NCI-H510A treated with DMSO at 0.1 percent for 48 hours (cell line): ENCODE measurements at places on chromosomes 16 and 17.

DNA sequence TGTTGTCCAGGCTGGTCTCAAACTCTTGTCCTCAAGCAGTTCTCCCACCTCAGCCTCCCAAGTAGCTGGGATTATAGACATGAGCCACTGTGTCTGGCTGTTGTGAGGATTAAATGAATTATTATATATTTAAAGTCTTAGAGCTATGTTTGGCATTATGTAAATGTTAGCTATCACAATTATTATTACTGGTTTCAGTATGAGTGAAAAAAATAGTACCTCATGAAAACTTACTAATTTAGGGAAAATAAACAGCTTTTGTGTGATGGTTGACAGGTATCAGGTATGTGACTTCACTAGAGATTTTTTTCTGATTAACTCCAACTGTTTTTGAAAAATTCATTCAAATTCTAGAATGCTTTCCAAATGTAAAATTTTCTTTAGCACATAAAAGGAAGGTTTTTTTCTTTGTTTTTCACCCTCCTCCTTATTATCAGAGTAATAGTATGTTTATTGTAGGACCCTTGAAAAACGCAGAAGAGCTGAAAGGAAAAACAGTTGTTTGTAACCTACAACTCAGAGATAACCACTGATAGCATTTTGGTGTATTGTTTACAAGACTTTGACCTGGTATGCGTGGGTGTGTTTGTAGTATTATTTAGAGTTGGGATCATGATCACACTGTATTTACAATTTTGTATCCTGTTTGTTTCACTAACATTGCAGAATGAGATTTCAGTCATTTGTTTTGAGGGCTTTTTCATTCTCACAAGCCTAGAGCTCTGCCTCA, 13.2 kb downstream of the NLK start:
- no peak for DNase-seq

DNA sequence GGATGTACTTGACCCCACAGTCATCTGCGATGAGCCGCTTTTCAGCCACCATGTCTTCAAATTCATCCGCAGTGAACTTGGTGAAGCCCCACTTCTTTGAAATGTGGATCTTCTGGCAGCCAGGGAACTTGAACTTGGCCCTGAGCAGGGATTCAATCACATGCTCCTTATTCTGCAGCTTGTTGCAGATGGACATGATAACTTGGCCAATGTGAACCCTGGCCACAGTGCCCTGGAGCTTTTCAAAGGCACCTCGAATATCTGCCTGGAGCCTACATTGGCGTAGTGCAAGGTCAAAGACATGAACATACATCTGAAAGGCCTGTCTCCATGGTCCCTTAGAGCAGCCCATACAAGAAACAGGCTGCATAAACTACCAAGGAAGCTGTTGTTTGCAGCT, 1.8 kb upstream of the TENT4B start:
- DNase-seq, result no peak

DNA sequence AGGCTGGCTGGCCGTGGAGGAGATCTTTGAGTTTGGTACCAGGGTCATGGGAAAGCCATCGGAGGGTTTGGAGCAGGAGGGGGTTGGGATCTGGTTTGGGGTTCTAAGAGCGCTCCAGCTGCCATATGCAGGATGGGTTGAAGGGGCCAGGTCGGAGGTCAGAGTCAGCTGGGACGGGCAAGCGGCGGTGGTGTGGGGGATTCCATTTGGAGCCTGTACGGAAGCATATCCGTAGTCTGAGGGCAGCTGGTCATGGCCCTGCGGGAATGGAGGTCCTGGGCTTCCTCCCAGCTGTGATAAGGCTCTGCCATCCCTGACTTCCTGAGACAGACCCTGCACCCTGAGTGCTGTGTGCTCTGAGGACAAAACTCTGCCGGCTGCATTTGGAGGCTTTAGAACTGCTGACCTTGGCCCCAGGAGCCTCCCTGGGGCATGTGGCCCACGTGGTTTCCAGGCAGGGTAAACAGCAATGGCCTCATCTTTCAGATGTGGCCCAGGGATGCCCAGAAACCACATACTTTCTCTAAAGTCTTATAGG, 46.5 kb downstream of the ATP2C2 start:
- DNase-seq, result no peak

GRCh38 chr16:15611610-15612009, 31.3 kb downstream of the MARF1 start:
- no peak for DNase-seq

DNA sequence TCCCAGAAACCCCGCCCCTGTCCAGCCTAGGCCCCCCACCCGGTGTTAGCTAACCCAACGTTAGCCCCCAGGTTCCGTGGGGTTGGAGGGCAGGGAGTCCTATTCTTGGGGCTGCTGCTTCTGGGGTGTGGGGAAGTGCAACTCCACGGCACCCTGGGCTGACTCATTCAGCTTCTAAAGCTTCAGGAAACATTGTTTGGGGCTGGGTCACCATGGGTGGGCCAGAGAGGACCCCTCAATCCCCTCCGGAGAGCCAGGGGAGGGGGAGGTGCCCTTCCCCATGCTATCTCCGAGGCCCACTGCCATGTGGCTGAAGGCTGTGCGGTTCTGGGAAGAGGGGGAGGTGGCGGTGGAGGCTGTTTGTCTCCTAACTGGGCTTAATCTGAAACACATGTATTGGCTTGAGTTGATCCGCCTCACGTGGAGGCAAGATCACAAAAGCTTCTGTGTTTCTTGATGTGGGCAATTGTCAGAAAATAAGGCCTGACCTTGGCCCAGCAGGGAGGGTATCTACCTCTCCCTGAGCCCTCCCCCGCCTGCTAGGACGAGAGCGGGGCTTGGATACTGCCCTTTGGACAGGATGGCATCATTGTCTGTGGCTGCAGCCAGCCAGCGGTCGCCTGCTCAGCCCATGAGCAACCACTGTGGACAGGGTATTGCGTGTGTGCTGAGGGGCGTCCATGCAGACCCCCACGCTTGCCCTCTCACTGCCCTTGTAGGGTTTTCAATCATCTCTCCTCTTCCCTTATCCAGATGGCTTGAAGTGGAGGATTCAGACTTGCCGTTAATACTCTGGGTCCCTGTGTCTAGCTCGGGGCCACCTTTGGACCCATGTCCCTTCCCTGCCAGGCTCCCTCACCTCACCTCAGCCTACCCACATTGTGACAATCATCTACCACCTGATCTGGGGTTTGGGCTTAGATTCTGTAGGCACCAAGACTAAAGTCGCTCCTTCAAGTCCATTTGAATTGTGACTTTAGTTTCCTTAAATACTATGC, 1.3 kb downstream of the SERPINF1 start:
- DNase-seq, result no peak

GRCh38 chr17:40596261-40596919, 31.1 kb upstream of the CCR7 start:
- DNase-seq, result peak; percentile 7

GRCh38 chr16:71484006-71484893, 4.9 kb downstream of the ZNF19 start:
- peak; percentile 92 for DNase-seq

DNA sequence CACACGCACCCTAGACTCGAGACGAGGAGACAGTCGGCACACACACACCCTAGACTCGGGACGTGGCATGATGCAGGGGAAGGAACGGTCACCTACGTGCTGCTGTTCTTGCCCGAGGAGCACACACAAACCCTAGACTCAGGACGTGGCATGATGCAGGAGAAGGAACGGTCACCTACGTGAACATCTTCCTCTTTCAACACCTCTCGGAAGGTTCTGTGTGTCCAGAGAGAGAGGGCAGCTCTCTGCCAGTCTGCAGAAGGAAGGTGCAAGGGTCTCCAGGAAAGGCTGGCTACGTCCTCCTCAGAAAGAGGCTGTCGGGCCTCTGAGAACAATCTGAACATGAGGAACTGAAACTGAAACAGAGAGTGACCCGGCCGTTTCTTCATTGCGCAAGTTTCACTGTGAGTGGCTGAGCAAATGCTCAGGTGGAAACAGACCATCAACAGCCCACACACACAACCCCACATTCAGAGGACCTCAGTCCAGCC, 43.4 kb downstream of the ZNF276 start:
- no peak for DNase-seq

- no peak for DNase-seq
Measured at GRCh38 chr17:27550291-27550930, 80.6 kb upstream of the LGALS9 start.

GRCh38 chr17:42686520-42687128, 4.3 kb downstream of the CNTNAP1 start:
- no peak for DNase-seq

- no peak for DNase-seq
Measured at GRCh38 chr17:14458724-14459123, 157.8 kb downstream of the HS3ST3B1 start.

DNA sequence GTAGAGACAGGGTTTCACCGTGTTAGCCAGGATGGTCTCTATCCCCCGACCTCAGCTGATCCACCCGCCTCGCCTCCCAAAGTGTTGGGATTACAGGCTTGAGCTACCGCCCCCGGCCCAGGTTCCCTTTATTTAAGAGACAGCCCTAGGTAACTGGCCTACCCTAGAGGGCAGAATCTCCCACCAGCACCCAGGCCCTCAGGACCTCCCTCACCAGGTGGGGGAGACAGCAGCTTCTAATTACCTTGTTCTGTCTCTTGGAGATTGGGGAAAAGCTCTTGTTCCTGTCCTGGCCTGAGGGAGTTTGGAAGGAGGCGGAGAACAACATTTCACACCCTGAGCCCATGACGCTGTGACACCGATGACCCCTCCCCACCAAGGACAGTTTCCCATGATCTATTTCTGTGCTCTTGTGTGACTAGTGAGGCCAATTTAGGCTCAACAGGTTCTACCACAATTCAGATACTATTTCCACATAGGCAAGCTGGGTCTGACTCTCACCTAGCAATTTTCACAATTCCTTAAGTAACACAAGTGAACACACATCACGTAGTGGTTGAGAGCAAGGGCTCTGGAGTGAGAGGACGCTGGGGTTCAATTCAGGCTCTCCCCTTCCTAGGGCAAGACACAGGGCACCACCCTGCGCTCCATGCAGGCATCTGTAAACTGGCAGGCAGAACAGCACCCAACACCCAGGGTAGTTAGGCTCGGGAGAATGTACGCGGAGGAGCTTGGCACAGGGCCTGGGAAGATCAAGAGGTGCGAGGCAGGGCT, 20.4 kb downstream of the HDAC5 start:
- DNase-seq, result no peak

- DNase-seq, result no peak
Measured at GRCh38 chr16:63287401-63287800, 1251.2 kb upstream of the CDH8 start.

- DNase-seq, result no peak
Measured at GRCh38 chr17:65103896-65104295, 33.3 kb upstream of the RGS9 start.

- no peak for DNase-seq
Measured at GRCh38 chr16:16148755-16149154, 74.5 kb downstream of the ABCC6 start.

DNA sequence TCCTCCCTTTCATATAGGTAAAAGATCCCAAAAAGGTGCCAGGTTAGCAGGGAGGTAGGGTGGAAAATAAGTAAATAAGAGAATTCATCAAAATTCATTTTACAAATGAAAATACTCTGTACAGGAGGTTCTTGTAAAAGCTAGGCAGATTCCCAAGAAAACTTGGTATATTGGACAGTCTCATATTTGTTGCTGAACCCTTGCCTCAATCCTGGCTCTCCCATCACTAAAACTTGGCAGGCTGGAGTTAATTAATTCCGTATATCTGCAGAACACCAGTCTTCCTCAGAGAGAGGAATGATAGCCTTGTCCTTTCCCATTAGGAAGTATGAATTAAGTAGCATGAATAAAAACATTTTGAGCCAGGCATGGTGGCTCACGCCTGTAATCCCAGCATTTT, 66.2 kb upstream of the MTMR4 start:
- no peak for DNase-seq

GRCh38 chr16:17266608-17267313, 204.0 kb downstream of the XYLT1 start:
- DNase-seq, result peak; percentile 69

- no peak for DNase-seq
Measured at GRCh38 chr17:51036084-51036483, 84.6 kb downstream of the SPAG9 start.

- no peak for DNase-seq
Measured at GRCh38 chr17:35906926-35907637, 23.5 kb downstream of the RDM1 start.

- DNase-seq, result no peak
Measured at GRCh38 chr16:15705064-15705565, 55.1 kb downstream of the NDE1 start.
